ENCODE measurements at places on chromosomes 12 and 14.

DNA sequence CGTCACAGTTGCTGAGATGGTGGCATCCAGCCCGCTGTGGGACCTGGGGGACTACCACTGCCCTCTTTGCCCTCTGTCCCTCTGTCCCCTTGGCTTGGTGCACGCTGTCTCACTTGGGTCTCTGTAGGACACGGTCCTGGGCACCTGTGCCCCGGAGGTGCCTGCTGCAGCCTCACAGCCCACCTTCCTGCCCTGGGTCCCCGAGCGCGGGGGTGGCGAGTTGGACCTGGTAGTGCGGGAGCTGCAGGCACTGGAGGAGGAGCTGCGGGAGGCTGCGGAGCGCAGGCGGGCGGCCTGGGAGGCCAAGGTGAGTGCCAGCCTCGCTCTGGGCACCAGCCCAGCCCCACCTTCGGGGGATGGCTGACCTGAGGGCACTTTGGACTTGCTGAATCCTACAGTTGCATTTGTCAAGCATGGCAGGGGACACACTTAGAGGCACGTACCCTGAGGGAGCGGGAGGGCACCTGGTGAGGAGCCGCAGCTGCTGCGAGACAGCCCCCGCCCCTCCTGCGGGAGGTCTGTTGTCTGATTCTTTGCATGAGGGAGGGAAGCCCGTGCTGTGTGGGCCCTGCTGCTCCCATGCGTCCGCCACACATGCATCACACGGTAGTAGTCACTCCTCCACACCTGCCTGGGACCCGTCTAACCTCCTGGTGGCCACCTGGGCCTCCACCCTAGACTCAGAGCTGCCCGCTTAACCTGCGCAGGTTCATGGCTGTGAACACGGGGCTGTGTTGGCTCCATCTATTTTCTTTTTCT, 6.8 kb downstream of the TEDC1 start:
- DNase-seq: no peak

DNA sequence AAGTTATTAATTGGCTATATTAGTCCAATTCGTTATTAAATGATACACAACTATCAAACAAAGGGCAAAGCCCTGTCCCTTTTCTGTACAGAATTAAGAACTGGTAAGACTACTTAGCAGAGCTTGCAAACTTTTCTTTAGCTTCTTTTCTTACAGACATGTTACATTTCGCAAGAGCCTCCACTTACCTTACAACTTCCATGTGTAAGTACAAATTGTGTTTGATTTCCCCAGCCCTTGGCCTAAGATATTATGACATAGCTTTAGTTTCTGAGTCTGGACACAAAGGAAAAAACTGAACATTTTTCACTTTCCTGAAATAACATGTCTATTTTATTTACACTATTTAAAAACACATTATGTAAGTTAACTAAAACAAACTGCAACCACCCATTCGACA, 1.7 kb downstream of the ATF7 start:
- DNase-seq: no peak

DNA sequence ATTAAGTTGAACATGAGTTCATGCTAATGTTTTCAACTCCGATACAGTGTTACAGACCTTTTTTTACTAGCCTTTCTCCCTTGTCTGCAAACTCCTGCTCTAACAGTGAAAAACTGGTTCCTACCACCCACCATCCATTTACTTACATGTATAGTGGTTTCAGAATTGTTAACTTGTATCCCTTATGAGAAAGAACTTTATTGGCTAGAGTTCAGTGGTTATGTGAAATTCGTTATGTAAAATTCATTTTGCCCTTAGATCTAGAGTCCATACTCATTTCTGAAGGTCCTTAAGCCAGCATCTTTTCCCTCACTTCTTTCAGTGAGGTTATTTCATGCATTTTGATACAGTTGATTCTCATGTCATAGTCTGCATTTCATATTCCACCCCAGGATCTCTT, 51.0 kb downstream of the PRKCH start:
- DNase-seq: no peak

DNA sequence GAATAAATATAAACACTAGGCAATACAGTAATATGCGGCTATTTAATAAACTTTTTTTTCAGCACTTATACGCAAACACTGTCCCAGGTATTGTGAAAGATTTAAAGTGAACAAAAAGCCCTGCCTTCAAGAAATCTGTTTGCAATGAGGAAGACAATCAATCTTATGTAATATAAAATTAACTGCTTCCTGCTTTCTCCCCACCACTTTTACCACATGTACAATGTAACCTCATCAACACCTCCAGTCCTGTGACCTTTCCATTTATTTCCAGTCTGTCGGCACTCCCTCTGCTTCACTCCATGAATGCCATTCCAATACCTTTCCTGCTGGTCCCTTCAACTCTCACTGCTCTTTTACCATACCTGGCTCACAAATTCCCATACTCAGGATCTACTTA, 10.5 kb downstream of the SNX6 start:
- DNase-seq: no peak

GRCh38 chr14:95445161-95445560, 71.3 kb downstream of the SYNE3 start:
- no peak for DNase-seq

GRCh38 chr12:107801150-107801549, 26.6 kb downstream of the ASCL4 start:
- no peak for DNase-seq

GRCh38 chr14:74667758-74668157, 45.1 kb downstream of the AREL1 start:
- DNase-seq: no peak

DNA sequence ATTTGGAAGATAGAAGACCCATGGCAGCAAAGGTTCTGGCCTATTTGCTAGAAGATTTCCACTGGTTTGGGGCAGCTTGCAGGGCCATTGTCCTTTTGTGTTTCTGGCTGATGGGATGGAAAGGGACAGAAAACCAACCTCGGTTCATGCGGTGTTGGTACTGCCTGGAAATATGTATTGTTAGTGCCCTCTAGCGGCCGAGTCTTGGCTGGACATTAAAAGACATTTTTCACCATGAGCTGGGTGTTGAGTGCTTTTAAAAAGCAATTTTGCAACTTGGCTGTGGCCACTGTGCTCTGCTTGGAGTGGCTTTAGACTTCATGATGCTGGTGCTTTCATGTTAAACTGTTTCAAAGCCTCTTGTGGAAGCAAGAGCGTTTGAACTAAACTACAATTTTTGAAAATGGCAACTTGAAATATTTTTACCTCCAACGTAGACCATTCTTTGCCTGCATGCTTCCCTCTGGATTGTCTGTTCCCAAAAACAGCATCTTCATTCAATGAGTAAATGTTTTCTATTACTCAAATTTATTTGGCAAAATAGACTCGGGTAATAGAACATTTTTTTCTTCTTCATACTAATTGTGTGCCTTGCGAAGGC, 102.7 kb upstream of the TBX5 start:
- DNase-seq: peak; percentile 38

DNA sequence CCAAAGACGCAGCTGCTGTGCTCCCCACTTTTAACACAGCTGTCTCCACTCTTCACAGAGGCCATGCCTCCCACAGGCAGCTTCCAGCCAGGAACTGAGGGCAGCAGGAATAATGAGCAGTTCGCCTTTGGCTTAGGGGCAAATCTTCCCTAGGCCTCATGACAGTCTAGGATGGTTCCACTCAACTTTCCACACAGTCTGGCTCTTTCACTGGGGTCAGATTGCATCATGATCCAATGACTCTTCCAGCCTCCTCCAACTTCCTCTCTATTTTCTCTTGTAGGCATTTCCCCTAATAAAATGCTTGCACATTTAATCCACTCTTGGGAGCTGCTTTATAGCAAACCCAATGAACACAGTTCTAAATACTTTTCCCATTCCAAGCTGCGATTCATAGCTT, 271.6 kb upstream of the ATP2B1 start:
- DNase-seq: no peak

DNA sequence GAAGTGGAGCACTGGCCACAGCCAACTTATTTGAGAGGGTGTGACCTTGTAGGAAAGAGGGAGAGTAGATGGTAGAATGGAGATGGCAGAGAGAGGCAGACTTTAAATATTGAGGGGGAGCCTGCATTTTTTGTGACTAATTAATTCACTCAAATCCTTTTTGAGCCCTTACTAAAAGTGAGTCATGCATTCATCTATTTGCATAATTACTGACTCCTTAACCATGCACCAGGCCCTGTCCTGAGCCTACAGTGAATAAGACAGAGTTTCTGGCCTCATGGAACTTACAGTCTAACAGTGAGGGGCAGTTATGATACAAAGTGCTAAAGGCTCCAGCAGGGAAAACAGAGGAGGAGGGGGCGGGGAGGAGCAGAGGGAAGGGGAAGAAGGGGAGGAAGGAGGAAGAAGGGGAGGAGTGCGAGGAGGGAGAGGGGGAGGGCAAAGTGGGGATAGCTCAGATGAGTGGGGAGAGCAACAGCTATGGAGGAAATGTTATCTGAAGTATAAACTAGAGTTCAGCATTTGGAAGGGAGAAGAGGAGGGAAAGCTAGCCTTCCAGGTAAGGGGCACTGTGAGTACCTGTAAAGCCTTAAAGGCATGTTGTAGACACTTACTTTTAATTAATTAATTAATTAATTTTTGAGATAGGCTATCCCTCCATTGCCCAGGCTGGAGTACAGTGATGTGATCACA, 7.5 kb upstream of the CTDSP2 start:
- DNase-seq: no peak

- no peak for DNase-seq
Observed at GRCh38 chr12:49648712-49649003, 25.3 kb downstream of the PRPF40B start.

DNA sequence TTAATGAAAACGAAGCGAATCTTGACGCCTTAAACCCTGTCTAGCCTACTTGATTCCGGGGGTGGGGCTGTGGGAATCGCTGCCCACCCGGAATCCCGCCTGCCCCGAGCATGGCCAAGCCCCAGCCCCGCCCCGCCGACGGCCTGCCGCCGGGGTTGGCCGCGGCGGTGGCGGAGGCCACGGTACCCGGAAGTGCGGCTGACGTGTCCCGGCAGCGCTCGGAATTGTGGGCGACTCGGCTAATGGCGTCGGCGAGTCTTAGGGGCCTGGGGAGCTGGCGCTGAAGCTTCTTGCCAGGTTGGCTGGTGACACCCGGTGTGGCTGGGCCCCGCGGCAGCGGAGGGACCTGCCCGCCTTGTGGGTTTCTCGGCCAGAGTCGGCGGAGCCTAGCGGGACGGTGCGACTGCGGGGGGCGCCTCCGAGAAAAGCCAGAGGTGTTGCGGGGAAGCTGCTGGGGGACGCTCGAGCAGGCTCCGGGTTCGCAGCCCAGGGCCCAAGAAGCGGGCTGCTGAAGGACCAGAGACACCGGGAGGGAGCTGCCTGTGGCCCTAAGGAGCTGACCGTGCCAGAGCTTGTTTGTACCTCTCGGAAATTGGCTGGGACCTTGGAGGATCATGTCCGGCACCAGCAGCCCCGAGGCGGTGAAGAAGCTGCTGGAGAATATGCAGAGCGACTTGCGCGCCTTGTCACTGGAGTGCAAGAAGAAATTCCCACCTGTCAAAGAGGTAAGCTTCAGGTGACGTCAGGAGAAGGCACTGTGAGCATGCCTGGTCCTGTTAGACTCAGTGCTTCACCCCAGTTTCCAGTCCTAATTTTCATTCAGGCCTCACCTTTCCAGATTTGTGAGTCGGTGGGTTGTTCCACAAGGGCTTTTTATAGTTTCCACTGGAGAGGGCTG, at the start of gene MON2:
Gene MON2, plus strand, starts transcription at position 233 of the 898 bp plus-strand sequence. Its CDS starts 382 bp downstream, at position 615.
- peak; percentile 51 for DNase-seq

- DNase-seq: no peak
Observed at GRCh38 chr14:22472466-22472865, 116.6 kb downstream of the DAD1 start.

- no peak for DNase-seq
Observed at GRCh38 chr12:48545833-48546469, 20.5 kb downstream of the OR8S1 start.

- DNase-seq: peak; percentile 46
Observed at GRCh38 chr12:47377414-47378221, 297.9 kb upstream of the AMIGO2 start.

DNA sequence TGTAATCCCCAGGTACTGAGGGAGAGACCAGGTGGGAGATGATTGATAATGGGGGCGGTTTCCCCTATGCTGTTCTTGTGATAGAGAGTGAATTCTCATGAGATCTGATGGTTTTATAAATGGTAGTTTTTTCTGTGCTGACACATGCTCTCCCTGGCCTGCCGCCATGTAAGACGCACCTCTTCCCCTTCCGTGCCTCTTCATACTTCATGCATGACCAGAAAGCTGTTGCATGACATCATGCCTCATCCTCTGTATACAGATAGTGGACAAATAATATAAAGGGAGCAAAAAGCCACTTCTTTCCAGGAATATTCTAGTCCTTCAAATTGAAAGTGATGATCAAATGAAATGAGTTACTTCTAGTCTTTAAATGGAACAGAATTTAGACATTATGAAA, 47.3 kb upstream of the LRIG3 start:
- DNase-seq: no peak

- no peak for DNase-seq
Observed at GRCh38 chr12:11707535-11707934, 58.1 kb downstream of the ETV6 start.

GRCh38 chr12:29304388-29304787, 76.6 kb downstream of the ERGIC2 start:
- DNase-seq: no peak

DNA sequence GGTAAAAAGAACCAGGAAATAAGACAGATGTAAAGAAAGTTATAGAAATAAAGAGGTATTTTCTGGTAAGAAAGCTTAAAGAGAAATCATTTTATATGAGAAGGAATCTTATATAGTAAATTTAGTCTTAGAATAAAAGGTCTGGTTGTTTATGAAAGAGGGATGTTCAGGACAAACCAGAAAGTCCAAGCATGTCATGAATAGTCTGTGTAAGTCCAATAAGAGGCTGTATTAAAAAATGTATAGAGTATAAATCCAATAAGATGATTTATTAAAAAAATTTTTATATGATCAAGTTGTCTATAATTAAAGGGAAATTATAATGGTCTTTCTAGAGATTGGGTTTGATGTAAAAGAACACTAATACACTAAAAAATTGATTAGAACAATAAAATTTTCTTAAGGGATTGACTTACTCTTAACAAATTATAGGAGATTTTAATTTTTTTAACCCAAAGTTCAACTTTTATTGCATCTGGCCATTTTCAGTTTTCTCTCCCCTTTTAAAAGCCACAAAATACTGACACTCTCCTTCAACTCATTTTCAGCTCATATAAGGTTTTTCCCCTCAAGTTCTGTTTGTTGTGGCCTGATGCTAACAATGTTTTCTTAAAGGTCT, 35.1 kb downstream of the ST8SIA1 start:
- no peak for DNase-seq

DNA sequence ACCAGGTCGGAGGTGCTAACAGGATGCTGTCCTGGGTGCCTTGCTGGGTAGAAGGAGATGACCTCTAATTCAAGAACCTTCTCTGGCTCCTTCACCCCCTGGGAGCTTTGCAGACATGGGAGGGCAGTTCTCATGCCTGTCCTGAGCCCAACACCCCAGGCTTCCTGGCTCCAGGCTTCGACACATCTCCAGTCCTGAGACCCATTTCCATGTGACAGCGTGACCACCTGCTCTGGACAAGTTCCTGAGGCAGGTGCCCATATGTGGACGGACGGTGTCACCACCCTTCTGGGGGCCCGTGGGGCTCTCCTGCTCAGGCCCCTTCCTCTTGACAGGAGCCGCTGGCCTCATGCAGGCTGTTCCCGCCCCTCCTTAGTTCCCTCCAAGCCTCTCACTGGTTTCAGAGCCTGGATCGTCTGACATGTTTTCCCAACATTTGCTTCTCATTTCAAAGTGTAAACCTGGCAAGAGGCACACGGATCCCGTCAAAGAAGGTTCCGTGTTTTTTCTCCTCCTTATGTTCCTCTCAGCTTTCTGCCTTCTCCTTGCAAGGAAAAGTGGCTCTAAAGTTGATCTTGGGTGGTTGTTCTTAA, 291.9 kb upstream of the RTL1 start:
- DNase-seq: no peak

GRCh38 chr14:28077021-28077420, 689.6 kb upstream of the FOXG1 start:
- no peak for DNase-seq
